Activated CD8-positive, alpha-beta memory T cell treated with anti-CD3 and anti-CD28 coated beads for 4 hours (primary cell): ENCODE measurements at places on chromosomes 4 and X.

DNA sequence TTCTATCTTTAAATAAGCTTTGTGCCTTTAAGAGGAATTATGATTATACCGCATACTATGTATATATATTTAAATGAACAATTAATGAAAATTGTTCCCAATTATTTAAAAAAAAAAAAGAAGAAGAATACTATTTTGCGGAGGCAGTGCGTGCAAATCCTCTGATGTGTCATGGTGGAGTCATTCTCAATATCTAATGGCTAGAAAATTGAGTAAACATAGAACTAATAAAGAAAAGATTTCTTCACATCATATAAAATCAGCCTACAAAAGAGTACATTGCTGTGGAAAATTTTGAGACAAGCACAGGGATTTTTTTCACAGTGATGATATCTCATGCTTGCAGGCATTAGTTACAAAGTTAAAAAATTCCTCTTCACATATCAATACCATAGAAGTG, 2.6 kb upstream of the EREG start:
- no peak for DNase-seq

DNA sequence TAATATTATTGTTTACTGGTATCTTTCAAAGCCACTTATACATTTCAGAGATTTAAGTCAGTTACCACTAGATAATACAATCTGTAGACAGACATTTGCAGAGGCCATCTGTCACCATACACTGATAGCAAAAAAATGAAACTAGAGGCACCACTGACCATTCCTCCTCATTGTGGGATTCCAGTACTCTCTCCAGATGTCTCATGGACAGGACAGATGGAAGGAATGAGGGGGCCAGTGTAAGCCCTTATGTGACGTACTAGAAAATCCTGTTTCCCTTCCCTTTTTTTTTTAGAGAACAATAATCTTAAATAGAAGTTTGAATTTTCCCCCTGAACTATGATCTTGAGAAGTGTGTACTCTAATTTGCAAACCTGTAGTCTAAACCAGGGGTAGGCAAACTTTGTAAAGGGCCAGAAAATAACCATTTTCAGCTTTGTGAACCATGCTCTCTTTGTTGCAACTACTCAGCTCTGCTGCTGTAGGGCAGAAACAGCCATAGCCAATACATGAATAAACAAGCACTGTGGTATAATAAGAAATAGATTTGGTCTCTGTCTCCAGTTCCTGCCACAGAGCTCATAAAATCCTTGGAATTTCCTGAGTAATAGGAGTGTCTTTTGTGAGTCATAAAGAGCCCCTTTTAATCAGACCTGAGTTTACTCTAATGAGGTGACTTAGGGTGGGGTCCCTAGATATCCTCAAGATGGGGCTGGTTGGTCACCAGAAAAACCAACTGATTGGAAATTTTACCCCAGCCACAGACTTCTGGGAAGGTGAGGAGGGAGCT, 90.4 kb downstream of the MOSPD2 start:
- no peak for DNase-seq

DNA sequence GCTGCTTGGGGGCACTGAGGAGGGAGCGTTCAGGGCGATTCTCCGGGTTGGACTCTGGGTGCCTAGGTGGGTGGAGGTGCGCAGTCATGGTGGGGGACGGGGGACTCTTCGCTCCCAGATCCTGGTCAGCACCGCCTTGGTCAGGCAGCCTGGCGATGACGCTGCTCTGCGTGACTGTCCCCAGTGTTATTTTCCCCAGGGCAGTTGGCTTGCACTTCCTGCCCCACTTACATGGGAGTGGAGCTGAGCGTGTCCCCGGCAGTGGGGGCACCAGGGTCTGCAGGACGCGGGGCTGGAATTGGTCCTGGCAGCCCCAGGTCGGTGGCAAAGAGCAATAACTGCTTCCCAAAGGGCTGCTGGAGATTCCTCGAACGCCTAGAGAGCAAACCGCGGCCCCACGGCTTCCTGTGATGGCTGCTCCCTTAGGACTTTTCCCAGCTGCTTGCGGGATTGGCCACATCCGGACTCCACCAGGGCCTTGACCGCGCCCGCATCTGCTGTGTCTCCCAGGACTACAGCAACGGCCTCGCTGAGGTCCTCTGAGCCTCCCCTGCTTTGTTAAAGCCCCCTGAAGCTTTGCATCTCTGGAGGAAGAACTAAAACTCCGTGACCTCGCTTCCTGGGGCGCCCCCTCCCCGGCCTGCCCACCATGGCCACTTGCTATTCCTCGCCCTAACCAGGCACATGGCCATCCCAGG, 35.3 kb upstream of the GPR78 start:
- no peak for DNase-seq

- DNase-seq = no peak
Measured at GRCh38 chr4:107392951-107393350, 327.1 kb downstream of the PAPSS1 start.
